ENCODE measurements at places on chromosomes 12 and 14.
A peak's percentile ranks its signal among the peaks of the same experiment; 100 is the strongest.

DNA sequence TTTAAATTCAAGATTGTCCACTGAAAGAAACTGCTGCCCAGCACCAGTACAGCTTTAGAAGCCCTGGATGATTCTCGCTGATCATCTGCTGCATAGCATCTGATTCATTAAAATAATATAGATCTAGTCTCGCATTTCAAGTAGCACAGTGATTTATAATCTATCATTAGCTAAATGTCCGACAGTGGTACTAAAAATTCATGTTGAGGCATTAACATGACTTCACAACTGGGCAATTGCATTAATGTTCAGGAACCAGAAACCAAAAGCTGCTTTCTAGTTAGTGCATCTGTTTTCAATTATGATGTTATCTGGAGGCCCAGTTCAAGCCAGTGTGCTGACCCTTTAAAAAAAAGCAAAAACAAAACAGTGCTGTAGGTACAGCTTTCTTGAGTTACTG is 1987.2 kb upstream of the SEL1L start:
- DNase-seq: no peak

DNA sequence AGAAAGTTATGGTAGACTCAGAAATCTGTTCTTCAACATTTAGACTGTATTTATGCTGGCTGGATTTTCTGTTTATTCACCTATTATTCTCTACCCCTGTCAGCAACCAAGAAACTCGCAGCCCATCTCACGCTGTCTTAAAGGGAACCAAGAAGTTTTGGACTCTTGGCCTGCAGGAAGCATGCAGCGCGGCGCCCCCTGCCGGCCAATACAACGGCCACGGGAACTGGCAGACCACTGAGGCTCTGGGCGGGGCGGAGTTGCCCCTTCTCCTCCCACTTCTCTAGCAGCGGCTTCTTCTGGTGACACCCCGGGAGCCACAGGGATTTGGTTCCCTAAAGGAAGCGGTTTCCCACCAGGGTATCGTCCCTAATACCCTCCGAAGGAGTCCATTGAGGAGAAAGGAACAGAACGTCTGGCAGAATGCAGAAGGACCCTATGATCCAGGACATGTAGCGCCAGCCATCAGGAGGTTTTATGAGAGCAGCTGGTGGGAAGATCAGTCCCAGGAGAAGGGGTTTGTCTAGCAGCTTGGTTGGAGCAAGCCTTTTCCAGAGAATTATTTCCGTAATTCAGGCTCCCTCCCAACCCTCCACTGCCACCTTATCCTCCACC is 21.0 kb upstream of the RNASE2 start:
- peak; percentile 54 for DNase-seq

GRCh38 chr14:23829736-23830471 is 123.7 kb upstream of the DHRS4 start:
- DNase-seq: no peak

GRCh38 chr12:52264435-52264825 is 10.0 kb upstream of the KRT86 start:
- no peak for DNase-seq

DNA sequence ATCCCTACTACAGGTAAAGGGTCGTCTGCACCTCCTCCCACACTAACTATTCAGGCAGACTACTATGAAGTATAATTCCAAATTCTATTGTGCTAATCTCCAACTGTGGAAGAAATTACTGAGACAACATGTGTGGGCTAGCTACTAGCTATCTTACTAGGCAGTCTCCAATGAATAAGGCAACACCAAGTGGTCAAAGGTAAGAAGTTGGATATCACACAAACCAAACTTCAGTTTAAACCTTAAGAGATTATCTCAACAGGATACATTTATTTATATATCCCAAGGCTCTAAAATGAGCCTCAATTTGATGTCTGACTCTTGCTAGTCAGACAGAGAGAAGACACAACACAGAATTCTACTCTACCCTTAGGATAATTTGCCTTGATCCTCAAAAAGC is 14.1 kb downstream of the MED13L start:
- no peak for DNase-seq

GRCh38 chr14:100468557-100468956 is 118.7 kb downstream of the BEGAIN start:
- DNase-seq: no peak

- DNase-seq: no peak
Measured at GRCh38 chr12:131418121-131418520, 292.8 kb upstream of the SFSWAP start.

- DNase-seq: no peak
Measured at GRCh38 chr12:26266881-26267280, 71.5 kb downstream of the SSPN start.

DNA sequence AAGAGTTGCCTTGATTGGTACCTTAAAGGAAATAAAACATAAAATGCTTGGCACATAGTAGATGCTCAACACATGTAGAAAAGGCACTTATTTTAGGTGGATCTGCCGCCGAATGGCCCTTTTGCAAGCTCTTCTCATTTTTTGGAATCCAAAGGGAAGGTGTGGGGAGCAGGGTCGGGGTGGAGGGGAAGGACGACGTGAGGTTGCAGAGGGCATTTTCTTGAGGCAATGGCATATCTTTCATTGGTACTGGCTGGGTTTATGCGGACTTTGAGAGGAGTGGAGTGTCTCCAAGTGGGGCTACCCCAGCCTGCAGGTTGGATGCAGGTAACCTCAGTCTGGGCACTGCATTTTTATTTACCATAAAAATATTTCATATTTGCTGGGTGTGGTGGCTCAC is 8.1 kb downstream of the RTL1 start:
- DNase-seq: peak; percentile 28

DNA sequence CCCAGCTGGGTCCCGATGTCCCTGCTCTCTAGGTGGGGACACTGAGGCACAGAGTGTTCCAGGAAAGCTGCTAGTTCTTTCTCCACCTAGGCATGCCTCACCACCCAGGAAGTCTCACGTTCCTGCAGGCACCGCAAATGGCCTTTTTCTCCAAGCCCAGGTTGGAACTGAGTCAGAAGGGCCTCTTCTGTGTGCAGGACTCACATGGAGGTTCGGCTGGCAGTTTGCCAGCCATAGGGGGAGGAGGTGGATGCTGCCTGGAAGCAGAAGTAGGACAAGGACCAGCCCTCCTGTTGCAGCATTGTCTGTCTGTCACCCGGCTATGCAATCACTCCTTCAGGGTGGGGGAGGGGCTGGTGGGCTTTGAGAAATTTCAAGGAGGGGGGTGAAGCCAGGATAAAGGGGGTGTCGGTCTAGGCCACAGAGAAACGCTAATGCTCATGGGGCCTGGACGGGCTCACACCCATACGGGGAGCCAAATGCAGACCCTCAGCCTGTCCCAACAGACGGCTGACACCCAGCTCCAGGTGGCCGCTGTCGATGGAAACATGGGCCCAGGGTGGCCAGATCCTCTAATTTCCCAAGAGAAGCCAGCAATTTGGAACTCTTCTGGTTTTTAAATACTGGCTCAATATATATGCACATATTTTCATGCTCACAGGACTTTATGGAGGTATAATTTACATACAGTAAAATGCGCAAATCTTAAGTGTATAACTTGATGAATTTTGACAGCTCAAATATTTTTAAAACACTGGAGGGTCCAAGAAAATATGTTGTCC is 120.5 kb downstream of the PHETA1 start:
- DNase-seq: no peak

- no peak for DNase-seq
Measured at GRCh38 chr14:69086537-69086936, 66.4 kb downstream of the DCAF5 start.

DNA sequence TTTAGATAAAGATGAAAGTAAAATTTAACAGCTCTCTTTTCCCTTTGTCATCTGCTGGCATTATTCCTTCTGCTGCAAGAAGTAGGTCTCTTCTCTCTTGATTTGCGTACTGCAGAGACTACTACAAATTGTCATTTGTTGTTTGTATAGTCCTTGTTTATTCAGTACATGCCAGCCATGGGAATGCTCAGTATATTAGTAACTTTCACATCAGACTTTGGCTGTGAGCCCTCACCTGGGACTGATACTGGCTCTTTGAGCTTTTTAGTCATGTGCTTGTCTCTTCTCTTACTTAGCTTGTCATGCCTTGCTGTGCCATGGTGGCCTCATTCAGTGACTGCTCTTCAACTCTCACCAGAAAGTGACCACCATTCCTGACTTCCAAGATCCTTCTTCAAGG is 169.8 kb downstream of the PRKCH start:
- DNase-seq: no peak
